Left ventricle myocardium inferior (tissue), 1 donor: ENCODE measurements at places on chromosomes 1 and 21. TPM values are rescaled to one million over a fixed set of nuclear protein-coding genes. Genes with fewer than 3 reads are reported as not detected.

DNA sequence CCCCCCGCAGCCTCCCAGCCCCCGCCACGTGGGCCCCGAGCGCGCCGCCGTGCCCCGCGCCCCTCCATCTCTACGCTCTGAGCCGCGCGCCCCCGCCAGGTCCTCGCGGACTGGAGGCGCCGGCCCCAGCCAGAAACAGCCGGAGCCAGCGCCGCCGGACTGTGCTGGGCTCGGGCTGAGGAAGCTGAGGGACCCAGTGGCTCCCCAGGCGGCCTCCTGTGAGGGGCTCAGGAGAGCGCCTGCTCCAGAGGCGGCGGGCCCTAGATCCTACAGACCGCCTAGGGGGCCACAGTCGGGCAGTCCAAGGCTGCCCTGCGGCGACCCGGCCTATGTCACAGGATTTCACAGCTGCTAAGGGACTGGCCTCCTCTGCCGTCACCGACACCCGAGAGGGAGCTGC lies 82.1 kb downstream of the NENF start:
- DNase-seq = no peak

GRCh38 chr1:87034351-87034750 lies 119.9 kb downstream of the HS2ST1 start:
- DNase-seq = no peak

- no peak for DNase-seq
Measured at GRCh38 chr1:46673749-46674182, 2.1 kb downstream of the TEX38 start.

- no peak for DNase-seq
Measured at GRCh38 chr1:5886140-5886483, 106.1 kb downstream of the NPHP4 start.

Gene LIN28A
- not detected for total RNA-seq
